Ecto neural progenitor cell (in vitro differentiated cells): ENCODE measurements at places on chromosomes 2 and 18.

DNA sequence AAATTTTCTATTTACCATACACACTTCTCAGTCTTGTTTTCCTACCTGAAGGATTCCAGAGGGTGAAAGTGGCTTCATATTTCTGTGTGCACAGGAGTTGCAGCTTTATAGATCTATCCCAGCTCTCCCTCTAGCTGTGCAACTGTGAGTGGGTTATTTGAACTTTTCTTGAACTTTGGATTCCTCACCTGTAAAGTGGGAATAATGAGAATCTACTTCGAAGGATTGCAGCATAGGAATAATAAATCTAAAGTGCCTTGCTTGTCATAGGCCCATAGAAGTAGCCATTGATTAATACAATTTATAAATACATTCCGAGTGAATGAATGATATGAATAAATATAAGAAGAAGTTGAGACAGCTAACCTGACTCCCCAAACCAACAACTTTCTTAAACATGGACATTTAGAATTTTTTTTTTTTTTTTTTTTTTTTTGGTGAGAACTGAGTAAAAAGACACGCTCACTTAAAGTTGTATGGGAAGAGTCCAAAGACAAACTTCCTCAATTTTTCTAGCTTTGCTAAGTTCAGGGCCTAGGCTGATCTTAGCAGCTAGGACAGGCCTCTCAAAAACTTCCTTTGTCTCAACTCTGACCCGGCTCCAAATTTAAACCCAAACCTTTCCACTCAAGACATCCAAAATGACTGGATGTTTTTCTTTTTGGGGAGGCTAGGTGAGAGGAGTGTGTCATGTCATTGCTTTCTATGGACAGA is 203.3 kb upstream of the FBXO11 start:
- no peak for DNase-seq

- no peak for DNase-seq
Measured at GRCh38 chr2:64975232-64975821, 13.9 kb upstream of the SLC1A4 start.

- DNase-seq: peak; percentile 52
Measured at GRCh38 chr2:217331523-217332416, 471.9 kb upstream of the TNP1 start.

DNA sequence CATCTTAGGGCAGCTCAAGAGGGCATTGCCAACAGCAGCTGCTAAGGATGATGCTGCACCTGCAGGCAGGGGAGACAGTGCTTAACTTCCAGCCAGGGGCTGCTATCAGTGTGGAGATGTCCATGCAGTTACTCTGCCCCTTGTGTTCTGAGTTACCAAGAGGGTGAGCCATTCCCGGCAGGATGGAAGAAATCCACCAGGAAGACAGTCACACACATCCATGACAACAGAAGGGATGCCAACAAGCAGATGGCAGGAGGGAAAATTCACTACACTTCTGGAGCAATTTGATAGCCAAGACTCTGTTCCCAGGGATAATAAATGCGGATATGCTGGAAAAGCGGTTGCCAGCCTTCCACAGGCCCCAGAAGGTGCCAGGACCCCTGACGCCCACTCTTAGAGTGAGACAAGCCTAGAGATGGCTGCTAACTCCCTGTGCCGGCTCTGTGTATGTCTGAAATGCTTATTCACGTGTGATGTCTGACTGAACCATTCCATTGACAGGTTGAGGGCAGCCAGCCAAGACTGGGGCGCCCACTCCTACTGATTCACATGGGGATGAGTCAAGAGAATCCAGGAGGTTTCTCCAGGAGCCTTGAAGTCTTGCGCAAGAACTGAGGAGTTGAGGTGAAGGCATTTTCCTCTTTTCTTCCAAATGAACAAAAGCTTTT is 24.5 kb downstream of the LOXHD1 start:
- DNase-seq: peak; percentile 24

GRCh38 chr2:96799623-96799935 is 16.5 kb upstream of the CNNM3 start:
- no peak for DNase-seq
